RCC 7860 (cell line): ENCODE measurements at places on chromosomes 7 and 10.

- no peak for DNase-seq
Measured at GRCh38 chr7:153440715-153441114, 611.5 kb upstream of the DPP6 start.

DNA sequence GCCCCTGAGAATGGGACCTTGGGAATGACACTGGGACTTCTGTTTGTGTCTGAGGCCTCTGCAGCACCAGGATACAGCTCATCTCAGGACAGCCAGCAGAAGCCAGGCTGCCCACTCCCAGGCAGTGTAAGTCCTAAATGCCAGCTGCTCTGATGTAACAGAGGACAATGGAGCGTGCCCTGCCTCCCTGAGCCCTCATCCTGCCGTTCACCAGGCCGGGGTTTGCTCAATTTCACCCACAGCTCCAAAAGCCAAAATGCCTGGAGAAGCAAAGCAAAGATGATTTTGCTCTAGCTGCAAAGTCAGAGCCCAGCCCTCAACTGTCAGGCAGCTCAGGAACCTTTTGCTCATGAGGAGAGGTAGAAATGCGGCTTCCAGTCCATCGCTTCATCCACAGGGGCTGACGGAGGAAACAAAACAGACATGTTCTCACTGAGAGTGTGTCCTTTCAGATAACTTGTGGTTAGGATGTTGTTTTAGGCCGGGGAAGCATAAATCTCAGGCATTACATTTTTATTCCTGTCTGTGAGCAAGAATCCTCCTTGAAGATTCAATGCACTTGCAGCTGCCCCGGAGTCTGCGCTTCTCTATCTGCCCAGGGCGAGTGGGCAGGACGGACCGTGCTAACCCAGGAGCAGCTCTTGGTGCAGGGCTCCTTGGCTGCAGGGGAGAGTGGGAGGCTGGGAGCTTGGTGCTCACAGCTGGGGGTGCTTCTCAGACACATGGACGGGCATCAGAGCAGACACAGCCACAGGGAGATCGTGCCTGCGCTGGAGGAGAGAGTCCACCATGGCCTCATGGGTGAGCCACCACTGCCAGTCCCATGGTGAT is 83.2 kb upstream of the CHST15 start:
- DNase-seq: no peak

DNA sequence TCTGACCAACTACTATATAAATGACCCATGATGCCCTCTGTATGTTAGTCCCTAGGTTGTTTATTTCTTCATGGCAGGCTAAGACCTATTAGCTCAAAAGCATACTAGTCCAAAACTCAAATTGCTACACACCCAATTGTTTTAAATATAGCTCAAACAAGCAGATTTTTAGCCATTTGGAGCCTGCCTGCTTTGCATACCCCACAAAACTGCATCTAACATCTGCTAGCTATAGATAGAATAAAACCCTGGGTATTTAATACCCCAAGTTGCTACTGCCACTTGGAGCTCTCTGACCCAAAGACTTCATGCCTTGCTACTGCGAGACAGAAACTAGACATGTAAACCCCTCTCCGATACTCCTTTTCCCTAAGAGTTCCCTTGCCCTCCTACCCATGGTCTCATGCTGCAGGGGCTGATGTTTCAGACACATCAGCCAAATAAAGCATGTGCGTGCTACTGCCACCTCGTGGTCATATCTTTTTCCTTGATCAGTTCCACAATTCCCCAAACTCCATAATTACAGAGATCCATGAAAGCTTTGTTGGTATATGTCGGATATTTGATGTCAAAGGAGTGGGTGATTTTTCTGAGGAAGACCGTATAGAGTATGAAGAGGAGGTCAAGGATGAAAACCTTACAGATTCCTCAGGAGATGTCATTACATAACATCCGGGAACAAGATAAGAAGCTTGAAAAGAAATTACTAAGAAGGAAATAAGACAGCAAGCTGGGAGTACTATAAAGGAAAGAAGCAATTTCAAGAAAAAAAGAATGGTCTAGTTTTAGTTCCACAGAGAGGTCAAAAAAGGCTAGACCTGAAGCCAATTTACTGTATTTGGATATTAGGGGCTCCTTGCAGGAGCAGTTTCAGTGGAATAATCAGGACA is 386.6 kb downstream of the SH2D4B start:
- DNase-seq: no peak

DNA sequence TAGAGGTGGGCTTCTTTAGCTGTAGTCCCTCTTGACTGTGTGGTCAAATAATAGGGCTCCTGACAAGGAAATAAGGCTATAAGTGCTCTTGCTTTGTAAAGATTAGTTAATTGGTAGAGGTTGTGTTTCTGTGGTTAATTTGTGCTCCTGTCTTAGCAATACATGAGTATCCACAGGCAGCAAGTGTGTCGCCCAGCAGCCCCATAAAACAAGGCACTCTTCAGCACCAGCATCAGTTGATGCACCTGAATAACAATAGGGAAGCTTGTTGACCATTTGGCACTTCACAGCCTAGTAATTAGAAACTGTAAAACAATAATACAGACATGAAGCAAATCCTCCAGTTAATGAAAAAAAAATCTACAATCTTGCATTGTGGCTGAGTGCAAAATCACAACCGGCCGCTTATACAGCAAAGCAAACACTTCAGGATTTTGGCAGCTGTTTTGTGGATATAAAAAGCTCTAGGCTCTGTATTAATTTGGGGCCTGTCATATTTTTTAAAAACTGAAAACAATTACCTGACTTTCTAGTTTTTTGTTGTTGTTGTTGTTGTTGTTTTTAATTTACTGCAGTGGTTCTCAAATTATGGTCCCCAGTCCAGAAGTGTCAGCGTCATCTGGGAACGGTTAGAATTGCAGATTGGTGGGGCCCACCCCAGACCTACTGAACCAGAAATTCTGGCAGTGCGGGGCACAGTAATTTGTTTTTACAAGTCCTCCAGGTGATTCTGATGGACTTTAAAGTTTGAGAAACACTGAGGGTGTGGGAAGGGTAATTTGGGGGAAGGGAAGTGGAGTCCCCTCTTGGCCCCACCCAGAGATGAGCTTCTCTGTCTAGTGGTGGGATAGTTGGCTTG is 56.8 kb downstream of the AUTS2 start:
- no peak for DNase-seq

GRCh38 chr7:145665499-145666258 is 450.9 kb upstream of the CNTNAP2 start:
- no peak for DNase-seq

DNA sequence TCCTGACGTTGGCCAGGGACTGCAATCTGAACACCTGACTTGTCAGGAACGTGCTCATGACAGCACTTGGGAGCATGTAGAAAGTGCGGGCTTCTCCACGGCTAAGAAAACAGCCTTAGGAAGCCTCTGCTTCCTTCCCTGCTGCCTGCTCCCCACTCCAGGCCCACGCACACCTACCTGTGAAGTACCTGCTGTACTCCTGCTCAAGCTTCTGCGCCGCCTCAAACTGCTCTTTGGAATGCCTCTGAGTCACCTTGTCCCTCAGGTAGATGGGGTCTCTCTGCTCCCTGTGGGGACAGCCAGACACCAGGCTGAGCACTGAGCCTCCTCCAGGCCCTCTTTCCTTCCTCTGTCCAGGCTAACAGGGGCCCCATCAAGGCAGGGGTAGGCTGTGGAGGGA is 132.7 kb downstream of the DLG5 start:
- no peak for DNase-seq

- no peak for DNase-seq
Measured at GRCh38 chr7:38615665-38616064, 15.5 kb downstream of the AMPH start.

GRCh38 chr10:79077488-79078173 is 8.9 kb downstream of the ZMIZ1 start:
- DNase-seq: no peak

DNA sequence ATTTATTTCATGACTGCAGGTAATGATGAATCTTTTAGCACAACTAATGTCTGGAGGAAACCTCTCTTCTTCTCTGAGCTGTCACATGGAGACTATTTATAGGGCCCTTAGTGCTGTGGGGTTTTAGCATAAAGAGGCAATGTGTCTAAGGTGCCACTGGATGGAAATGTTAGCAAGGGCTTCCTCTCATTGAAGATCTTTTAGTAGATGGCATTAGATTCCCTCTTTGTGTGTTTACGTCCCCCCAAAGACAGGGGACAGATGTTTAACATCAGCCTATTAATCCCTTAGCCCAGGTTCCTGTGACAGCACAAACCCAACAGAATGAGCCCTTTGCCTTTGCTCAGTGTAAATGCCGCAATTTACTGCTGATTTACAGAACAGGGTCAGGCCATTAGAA is 208.6 kb downstream of the SKAP2 start:
- DNase-seq: no peak

DNA sequence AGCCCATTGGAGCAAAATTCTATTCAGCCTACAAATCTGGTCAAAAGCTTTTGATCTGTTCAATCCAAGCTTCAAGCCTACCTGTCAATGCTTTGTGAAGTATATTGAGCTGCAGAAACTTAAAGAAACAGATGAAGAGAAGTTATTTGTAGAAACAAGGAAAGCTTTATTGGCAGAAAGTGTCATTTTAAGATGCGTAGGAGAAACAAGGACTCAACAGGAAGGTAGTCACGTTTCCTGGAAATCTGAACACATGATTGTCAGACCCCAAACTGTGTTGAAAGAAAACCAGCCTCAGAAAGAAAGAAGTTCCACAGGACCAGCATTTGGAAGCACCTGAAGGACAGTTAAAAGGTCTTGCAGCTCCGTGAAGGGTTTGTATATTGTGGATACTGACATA is 34.8 kb upstream of the PURB start:
- no peak for DNase-seq

DNA sequence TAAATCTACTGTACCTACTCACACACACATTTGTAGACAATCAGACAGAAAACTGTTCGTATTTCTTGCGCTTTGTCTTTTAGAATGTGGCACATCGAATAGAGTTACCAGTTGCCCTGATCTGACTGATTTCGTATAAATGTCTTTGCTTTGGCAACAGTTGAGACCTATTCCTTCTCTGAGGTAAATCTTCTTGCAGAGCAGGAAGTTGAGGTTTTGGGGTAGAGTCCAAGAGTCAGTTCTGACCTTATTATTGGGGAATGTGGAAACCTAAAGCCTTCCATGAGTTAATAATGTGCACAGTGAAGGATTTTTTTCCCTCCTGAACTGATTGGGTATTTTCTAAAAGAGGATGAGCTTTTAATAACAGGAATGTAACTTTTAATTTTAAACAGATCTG is 135.3 kb downstream of the KIAA1217 start:
- peak; percentile 88 for DNase-seq

DNA sequence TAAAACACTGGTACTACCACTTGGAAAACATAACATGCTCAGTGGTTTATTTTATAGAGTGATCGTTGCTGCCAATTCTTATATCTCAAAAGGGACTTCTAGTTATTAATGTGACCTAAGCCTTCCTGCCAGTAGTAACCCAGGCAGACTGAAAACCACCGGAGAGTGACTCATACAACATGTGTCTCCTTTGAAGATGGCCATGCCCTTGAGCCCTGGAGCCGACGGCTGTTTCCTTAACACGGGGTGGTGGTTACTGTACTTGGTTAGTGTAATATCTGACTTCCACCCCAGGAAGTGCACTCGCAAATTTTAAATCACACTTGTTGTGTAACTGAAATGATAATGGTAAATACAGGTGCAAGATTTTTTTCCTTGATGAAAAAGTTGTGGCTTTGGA is 30.5 kb downstream of the JAKMIP3 start:
- DNase-seq: peak; percentile 73

DNA sequence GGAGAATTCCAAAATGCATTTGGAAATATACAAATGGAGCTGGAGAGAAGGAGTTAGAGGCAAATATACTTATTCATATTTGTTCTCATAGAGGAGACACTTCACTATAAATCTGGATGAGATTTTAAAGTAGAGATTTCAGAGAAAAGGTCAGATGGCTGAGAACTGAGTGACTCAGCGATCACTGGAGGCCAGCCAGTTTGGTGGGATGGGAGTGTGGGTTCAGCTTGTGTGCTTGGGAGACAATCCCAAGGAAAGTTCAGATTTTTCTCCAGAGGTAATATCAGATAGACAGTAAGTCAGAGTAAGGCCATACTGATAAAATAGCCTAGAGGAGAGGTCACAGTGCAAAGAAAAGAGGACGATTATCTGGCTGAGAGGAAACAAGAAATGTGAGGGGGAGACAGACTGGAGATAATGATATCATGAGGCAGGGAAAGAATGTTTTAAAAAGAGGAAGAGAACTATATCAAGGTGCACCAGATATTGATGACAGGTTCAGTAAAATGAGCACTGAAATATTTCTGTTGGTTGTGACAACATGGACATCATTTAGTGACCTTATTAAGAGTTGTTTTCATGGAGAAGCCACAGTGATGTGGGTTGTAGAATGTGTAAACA is 67.0 kb downstream of the MDFIC start:
- peak; percentile 62 for DNase-seq

GRCh38 chr7:120825576-120825975 is 32.4 kb downstream of the TSPAN12 start:
- no peak for DNase-seq

DNA sequence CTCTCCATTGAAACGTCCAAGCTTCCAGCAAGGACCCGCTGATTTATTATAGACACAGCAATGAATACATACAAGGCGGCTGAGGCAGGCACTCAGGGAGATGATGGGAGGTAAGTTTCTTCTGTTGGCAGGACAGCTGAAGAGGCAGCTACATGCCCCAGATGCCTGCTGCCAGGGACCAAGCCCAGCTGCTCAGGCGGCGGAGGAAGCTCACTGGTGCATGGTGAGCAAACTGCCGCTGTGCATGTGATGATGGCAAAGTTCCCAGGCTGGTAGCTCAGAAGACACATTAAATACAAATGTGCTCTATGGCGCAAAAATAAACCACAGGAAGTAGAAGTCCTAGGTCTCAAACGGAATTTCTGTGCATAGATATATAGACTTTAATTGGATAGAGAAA is 2.3 kb downstream of the DNTT start:
- DNase-seq: no peak

- no peak for DNase-seq
Measured at GRCh38 chr7:80369321-80369720, 142.5 kb downstream of the GNAT3 start.
